D721Med (cell line): ENCODE measurements at places on chromosomes 11 and 22.

- DNase-seq: no peak
Measured at GRCh38 chr11:133207995-133208394, 324.3 kb downstream of the OPCML start.

GRCh38 chr11:20518323-20518834, 81.0 kb upstream of the SLC6A5 start:
- no peak for DNase-seq

- no peak for DNase-seq
Measured at GRCh38 chr11:15309296-15309695, 194.6 kb downstream of the INSC start.

- no peak for DNase-seq
Measured at GRCh38 chr22:20264614-20265452, 3.3 kb downstream of the RTN4R start.

GRCh38 chr22:26367402-26368245, 61.4 kb upstream of the ASPHD2 start:
- no peak for DNase-seq

DNA sequence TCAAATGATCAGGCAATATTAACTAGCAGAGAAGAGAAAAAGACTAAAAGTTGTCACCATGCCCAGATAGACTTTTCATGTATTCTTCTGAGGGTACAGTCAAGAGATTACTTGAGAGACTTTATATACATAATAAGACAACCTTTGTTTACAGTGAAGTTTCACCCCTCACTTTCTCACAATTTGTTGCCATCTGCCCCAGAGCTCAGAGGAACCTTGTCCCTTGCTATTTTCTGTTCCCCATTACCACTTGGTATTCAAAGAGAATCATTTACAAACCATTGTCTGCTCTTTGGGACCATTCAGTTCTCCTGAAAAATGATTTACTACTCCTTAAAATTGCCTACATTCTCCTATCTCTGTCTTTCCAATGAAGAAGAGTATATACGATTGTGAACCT, 544.6 kb downstream of the CNTN5 start:
- DNase-seq: no peak

DNA sequence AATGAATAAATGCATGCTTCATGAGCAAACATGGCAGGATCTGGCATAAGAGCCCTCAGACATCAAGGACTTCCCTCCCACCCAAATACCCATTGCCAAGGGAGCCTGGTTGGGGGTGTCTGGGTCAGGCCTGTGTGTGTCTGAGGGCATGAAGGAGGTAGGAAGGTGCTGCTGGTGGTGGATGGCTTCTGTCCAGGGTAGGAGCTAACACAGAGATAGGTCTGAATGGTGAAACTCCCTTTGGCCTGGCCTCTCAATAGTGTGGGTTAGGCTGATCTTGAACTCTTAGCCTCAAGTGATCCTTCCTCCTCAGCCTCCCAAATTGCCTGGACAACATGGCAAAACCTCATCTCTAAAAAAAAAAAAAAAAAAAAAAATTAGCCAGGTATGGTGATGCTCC, 2.8 kb downstream of the AMPD3 start:
- DNase-seq: no peak

DNA sequence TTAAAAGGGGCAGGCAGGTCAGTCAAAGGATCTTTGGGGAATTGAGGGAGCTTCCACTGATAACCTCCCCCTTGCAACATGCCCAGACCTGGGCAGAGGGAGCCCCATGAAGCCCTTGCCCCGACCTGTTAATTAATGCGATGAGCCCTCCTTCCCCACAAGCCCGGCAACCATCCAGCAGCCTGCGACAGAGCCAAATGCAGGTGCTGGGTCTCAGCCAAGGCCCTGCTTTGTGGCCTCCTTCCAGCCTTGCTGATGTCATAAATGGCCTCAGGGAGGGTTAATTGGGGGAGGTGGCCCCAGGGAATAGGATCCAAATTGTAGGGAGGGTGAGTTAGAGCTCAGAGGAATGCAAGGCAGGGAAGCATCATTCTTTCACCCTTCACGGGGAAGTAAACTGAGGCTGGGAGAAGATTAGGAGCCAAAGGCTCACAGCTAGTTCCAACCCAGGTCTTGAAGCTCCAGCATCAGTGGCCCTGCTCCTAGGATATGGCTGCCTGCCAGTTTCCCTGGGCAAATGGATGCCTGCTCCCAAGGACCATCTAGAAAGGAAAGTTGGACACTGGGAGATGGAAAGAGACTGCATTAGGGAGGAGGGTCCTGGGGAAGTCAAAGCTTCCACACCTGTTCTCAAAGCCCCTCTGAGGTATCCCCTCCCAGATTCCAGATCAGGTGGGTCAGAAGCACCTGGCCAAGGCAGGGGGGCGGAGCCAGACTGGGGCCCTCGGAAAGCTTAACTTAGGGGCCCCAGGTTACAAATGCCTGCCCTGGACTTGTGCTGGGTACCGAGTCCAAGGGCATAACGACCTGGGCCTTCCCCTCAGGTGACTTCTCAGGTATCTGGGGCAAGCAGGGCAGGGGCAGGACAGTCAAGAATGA, 34.1 kb downstream of the LMO1 start:
- DNase-seq: no peak

DNA sequence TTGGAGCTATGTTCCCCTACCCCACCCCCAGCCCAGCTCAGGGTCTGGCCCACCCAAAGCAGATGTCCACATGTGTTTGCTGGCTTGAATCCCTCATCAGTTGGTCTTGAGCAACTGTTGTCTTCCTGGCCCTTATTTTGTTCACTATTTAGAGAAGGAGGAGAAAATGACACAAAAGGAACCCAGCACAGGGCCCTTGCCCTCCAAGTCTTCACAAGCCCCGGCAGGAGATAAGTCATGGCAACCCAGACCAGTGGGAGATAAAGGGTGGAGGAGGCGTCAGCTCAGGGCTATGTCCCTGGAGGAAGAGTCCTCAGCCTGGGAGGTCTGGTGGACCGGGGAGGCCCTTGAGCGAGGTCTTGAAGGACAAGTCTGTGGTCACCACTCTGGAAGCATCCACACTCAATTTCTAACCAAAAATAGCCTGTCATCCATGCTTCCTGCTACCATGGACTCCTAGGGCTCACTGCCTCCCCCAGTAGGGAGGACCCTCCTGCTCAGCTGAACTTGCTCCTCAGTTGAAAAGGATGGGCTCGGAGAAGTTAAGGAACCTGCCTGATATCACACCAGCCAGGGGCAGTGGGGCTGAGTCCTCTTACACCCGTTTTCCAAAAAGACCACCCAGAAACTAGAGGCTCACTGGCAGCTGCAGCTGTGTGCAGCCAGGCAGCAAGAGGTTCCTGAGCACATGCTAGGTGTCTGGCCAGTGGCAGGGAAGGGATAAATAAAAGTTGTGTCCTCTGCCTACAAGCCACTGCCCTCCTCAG, 1.8 kb upstream of the RAB3IL1 start:
- no peak for DNase-seq

GRCh38 chr22:45784357-45785277, 113.0 kb downstream of the ATXN10 start:
- no peak for DNase-seq

DNA sequence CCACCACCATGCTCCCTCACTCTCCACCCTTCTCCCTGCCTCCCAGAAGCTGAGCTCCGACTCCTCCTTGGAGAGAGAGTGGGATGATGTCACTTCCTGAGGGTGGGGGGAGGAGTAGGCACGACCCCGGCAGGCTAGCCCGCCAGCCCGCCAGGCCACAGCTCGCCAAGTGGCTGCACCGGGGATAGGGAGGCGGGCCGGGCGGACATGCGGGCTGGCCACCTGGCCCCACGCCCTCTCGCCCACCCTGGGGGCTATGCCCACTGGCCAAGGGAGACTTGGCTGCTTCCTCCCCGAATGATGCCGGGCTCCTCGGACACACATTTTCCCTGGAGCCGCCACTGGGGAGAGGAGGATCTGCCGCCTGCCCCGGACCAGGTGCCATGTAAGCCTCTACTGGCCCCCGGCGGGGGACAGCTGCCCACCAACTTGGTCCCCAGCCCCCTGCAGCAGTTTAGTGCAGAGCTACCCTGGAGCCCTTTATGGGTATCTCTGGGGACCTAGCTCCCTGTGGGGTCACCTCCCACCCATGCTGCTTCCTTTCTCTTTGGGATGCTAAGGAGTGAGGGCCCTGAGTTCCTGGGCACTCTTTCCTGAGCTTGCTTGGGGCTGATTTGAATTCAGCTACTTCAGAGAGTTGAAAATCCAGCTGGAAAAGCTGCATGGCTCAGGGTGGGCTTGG, 33.7 kb upstream of the MYRF start:
- no peak for DNase-seq

GRCh38 chr22:30813936-30814335, 119.3 kb downstream of the OSBP2 start:
- no peak for DNase-seq
